Activated T-helper 1 cell treated with anti-CD3 and anti-CD28 coated beads, Interleukin-2, amount 50 U/mL, for 16 hours (primary cell): ENCODE measurements at places on chromosomes 7 and 10.

DNA sequence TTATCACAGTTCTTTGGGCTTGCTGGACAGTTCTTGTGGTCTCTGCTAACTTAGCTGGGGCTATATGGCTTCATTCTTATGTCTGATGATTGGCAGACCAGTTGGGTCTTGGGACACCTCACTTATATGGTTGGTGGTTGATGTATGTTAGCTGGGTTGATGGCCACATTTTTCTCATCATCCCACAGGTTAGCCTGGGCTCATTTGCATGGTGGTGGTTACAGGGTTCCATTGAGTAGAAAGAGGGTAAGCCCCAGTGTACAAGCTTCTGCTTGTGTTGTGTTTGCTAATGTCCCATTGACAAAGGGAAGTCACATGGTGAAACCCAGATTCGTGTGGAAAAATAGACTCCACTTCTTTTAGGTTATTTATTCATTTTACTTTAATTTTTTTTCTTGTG lies 40.6 kb downstream of the TMEM60 start:
- no peak for DNase-seq

- no peak for DNase-seq
Measured at GRCh38 chr10:93599335-93599734, 1.7 kb downstream of the RBP4 start.

DNA sequence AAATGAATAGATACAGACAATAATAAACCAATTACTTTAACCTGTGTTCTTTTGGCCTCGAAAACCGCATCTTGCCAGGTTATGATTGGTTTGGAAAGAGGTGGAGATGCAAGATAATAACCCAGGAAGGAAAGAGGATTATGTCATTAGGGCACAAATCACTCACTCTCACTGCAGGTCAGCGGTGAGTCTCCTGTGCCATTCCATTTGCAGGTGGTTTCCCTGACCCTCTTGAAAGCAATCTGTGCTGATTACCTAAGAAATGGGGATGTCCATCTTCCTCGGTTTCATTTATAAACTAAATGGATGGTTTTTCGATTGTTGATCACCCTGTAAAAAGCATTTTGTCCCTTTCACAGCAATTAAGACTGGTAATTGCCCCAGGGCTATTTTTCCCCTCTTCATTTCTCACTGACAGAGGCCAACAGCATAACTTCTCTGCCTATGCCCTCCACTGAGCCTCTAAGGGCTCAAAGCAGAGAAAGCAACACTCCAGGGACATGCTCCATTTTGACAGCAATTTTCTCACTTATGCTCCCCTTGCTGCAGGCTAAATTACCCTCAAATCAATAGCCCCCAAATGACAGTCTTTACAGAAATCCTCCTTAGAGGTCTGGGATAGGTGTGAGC lies 257.5 kb downstream of the IPMK start:
- no peak for DNase-seq

DNA sequence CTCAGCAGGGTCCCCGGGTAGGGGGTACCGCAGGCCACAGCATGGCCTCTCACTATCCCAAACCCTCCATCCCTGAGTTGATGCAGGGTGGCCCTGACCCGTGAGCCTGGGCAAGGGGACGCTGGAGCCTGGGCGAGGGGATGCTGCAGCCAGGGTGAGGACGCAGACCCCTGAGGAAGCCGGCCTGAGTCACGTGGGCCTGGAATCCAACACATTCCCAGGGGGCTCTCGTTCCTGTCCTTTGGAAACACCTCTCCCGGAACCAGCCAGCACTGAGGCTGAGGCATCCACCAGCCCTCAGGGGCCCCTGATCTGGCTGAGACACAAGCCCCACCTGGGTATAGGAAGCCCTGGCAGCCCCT lies 61.5 kb upstream of the NKX6-2 start:
- no peak for DNase-seq

GRCh38 chr7:96023387-96023786 lies 251.0 kb downstream of the DYNC1I1 start:
- DNase-seq, result no peak

GRCh38 chr7:23261843-23262452 lies 15.4 kb downstream of the GPNMB start:
- no peak for DNase-seq

DNA sequence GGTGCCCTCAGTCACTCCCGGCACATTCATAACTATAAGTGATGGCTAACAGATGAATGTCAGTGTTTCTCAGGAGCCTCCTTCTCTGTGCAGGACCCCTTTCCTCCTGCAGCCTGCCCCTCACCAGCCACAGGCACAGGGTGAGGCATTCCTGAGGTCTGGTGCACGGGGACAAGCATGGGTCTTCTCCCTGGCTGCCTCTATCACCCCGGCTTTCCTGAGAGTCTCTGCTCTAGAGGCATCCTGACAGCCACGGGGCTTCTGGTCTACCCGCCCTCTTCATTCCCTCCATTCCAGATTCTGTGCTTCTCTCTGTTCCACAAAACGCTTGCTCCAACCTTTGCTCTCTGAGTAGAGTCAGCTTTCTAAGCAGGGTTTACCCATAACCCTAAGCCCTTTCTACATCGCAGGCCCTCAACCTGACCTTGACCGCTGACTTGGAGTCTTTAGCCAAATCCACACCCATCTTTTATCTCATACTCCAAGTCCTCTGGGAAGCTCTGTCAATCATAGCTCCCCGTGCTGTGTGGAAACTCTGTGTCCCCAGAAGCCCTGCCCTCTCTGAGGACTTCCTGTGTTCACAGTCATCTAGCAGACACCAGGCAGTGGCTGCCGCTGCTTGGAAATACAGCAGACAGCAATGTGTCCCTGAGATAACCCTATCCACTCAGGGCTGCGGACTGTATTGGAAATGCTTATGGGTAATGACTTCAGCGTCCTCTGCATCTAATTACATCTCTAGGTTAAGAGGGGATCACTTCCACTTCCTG lies 159.0 kb downstream of the SFMBT2 start:
- DNase-seq, result no peak

- no peak for DNase-seq
Measured at GRCh38 chr10:91006752-91007346, 86.0 kb upstream of the ANKRD1 start.

DNA sequence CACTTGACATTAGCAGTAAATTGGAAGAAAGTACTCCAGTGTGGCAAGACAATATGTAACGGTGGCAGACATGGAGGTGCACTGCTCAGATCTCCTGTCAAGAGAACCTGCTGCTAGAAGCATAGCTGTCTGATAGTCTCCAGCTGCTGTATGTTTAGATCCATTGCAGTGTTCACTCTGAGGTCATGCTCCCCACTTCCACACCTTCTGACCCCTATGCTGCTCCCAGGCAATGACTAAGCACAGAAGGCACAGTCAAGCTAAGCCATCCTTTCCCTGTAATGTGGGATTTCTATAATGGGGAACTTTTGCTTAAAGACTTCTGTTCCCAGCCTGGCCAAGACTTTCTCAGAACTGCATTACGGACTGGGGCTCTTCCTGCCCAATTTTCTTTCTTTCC lies 315.8 kb downstream of the HPSE2 start:
- DNase-seq, result no peak

- DNase-seq, result no peak
Measured at GRCh38 chr10:15352836-15353235, 18.3 kb downstream of the FAM171A1 start.

DNA sequence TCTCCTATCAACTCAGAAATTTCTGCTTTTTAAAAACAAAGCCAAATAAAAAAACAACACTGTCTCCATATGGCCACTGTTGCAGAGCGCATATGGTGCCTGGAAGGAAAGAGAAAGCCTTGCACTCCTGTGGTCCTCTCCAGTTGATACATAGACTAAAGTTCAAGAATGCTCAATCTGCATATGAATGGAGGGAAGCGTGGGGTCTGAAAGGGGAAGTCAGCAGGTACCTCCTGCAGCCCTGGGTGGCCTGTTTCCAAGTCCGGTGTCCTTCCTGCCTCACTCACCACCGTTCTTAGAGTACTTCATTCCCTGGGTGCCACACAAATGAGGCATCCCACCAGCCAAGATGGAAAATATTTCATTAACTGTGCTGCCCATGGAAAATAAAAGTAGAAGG lies 138.3 kb upstream of the PALS2 start:
- no peak for DNase-seq

GRCh38 chr10:78556705-78557432 lies 511.9 kb upstream of the ZMIZ1 start:
- no peak for DNase-seq

DNA sequence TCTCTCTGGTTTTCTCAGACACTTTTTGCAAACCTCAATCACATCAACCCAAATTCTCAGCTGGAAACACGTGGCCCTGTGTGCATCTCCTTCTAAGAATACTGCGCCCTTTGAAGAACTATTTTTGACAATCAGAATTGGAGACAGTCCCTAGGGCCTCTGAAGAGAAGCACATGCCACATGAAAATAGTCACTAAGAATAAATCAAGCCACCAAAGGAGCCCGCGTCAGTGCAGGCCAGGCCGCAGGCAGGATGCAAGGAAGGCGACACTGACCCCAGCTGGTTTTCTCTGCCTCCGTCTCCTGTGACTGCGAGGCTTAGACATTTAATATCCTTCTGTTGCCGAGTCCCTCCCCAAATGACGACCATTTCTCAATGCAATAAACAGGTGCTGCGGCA lies 88.0 kb upstream of the ADAM12 start:
- DNase-seq, result no peak

DNA sequence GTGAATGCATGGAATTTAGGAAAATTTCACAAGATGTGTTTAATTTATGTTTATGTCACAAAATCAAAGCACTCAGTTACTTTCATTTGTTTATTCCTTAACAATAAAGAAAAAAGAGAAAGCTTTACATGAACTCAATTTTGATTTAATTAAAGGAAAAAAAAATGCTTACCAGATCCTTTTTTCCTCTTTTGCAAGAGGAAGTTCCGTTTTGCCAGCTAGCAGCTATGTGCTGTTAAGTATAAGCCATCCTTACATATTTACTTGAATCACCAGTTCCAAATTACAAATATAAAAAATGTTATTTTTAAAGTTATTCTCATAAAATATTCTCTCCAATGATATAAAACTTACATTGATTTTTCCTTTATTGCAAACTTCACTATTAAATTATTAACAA lies 12.7 kb downstream of the MRC1 start:
- no peak for DNase-seq

DNA sequence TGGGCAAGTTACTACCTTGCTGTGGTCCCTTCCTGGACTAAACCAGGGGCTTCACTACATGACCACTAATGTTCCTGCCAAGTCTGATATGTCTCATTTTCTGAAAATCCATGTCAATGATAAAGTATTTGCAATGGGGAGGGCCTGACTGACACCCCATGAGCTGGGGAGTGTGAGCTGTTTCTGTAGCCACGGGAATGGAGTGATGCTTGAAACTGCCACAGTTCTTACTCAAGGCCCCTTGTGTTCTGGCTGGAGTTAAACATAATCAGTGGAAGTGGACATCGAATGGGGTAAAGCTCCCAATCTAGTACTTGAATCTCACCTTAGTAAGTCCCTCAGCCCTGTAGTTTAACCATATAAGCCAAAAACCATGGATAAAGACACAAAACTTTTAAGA lies 61.9 kb upstream of the PDLIM1 start:
- no peak for DNase-seq

GRCh38 chr10:14608381-14609001 lies 166.2 kb downstream of the FAM107B start:
- no peak for DNase-seq

DNA sequence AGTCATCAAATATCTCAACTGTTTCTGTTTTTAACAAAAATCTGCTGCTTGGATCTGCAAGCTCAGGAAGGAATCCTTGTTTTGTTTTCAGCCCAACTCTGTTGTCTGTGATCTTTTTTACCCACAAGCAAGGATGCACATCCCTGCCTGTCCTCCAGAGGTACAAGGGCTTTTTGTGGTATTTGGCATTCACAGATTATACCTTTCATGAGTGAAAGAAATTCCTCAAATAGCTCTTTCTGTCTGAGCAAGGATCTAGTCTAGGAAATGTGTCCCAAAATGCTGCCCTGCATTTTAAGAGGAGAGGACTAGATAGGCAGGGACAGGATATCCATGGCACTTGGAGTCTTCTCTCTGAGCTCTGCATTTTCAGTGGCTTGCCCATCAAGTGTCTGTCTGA lies 151.8 kb downstream of the BMPER start:
- DNase-seq, result no peak

- no peak for DNase-seq
Measured at GRCh38 chr7:128054511-128054910, 23.3 kb upstream of the LRRC4 start.

GRCh38 chr7:80722616-80723195 lies 84.3 kb downstream of the CD36 start:
- no peak for DNase-seq

DNA sequence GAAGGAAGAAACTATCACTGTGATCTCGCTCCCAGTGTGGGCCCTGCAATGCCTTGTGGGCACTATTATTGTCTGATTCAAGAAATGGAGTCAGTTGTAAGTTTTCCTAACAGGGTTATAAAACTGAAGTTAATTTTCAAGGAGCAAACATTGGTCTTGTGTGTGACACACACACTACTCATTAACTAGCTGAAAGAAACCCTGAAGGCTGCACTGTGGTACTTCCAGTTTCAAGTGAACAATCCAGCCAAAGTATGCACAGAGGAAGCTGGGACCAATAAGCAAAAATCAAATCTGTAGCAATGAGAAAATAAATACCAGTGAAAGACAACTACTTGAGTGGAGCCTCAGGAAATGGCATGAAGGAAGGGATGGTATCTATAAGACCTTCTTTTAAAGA lies 506.6 kb upstream of the POT1 start:
- no peak for DNase-seq

GRCh38 chr10:72557362-72557761 lies 68.5 kb downstream of the MICU1 start:
- DNase-seq, result no peak

DNA sequence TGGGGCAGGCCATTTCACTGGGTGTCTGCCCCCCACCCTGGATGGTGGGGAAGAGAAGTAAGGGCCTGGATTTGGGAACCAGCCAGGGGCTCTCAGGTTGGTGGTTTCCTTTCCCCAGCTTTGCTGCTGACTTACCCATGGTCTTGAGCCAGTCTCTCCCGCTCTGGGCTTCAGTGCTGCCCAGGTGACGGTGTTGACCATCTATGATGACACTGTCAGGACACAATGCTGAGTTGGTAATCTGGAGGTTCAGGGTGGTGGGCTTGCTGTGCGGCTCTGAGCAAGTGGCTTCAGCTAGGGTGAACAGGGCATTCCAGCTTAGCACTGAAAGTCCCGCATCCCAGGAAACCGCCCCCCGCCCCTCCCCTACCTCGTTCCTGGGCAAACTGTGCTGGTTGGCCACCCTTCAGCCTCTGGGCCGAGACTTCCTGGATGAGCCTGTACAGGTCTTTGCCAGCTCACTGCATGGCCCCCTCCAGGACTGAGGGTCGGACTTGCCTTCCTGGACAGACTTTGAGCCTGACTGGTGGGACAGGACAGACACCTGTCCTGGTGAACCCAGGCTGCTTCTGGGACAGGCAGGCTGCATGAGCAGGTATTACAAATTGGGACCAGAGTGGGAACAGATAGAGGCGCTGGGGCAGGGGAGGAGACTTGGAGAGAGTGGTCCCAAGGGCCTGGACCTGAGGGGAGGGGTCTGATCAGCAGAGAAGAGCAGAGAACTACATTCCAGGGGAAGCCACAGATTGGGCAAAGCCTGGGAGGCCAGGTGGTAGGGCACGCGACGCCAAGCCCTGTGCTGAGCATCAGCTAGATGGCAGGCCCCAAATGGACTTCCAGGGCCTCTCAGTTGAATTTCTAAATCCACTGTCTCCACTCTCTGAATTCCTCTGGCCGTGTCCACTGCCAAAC lies 19.9 kb upstream of the ZMIZ1 start:
- no peak for DNase-seq
